Tongue (tissue), 3 donors: ENCODE measurements at places on chromosomes 4 and X. TPM values are rescaled to one million over a fixed set of nuclear protein-coding genes. Genes with fewer than 3 reads are reported as not detected.

- peak; percentile 54 for DNase-seq
Observed at GRCh38 chr4:88759039-88759894, 61.6 kb upstream of the NAP1L5 start.

- no peak for DNase-seq
Observed at GRCh38 chrX:131987252-131987651, 35.9 kb upstream of the STK26 start.

GRCh38 chr4:41535911-41536371 lies 2.0 kb upstream of the LIMCH1 start:
- DNase-seq: peak; percentile 48

DNA sequence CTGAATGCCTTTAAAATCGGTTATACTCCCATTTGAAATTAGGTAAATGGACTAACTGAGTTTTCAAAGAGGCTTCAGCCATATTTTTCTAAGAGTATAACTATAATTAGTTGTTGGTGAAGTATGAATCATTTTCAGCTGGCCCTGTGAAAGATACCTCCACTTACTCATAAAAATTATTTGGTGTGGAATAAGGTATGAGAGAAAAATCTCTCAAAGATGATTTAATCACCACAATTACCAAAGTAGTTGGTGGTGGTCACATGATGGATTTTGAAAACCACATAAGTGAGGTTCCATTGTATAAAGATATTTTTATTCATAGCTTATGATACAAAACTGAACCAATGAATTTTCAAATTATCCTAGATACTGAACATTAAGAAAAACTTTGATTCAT lies 9.0 kb upstream of the KLHL2 start:
- DNase-seq: no peak

- DNase-seq: no peak
Observed at GRCh38 chrX:2463973-2464676, 36.7 kb downstream of the DHRSX start.

DNA sequence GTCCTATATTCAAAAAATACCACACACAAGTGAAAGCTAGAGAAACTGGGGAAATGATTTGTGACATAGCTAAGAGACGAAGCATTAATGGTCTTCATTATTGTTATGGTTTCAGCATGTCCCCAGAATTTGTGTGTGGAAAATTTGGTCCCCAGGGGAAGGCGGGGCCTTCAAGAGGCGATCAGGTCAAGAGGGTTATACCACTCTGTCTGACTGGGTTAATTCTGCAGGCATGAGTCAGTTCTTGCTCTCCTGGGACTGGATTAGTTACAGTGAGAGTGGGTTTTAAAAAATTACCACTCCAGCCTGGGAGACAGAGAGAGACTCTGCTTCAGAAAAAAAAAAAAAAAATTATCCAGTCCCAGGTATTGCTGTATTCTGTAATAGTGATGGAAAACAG lies 2.1 kb upstream of the MTNR1A start:
- no peak for DNase-seq

DNA sequence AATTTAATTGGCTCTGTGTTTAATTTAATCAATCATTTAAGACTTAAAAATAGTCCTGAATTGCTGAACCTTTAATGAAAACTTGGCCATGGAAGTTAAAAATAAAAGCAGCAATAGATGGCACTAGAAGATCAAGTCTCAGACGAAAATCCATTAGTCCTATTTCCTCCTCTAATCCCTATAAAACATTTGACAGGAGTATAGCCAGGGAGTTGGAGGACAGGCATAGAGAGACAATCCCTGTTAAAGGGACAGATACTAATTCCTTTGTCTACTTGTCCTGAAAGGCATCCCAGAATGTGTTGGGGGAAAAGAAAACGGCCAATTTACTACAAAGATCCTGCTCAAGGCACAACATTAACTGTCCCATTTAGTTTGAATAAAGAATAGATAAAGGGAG lies 276.3 kb upstream of the TACR3 start:
- DNase-seq: peak; percentile 71

- peak; percentile 71 for DNase-seq
Observed at GRCh38 chrX:22105231-22105630, 73.1 kb downstream of the PHEX start.

DNA sequence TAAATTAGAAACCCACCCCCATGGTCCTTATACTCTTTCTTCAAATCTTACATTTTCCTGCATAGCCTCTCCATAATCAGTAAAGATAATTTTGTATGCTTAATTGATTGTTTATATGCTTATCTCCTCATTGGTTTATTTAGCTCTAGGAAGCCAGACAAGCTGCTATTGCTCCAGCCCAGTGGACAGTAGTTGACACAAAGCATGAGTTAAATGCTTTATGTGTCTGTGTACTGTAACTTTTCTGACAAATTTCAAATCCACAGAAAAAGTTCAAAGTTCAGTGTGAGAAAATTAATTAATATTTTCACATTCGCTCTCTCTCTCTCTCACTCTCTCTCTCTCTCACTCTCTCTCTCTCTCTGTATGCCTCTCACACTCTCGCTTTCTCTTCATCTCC lies 181.7 kb downstream of the GABRB1 start:
- DNase-seq: no peak

DNA sequence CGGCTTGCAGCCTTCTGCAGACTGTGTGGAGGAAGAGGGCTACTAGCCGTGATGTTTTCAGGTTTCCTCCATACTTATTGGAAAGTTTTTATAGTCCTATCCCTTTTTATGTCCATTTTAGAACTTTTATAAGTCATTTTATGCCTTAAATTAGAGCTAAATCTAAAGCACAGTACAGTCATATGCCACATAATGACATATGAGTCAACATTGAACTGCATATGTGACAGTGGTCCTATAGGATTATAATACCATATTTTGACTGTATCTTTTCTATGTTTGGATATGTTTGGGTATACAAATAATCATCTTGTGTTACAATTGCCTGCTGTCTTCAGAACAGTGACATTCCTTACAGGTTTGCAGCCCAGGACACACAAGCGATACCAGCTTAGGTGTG lies 200.2 kb downstream of the SPRY1 start:
- no peak for DNase-seq

GRCh38 chr4:10078481-10079233 lies 37.9 kb downstream of the WDR1 start:
- DNase-seq: no peak

- DNase-seq: no peak
Observed at GRCh38 chr4:31715302-31715701, 995.1 kb downstream of the PCDH7 start.

DNA sequence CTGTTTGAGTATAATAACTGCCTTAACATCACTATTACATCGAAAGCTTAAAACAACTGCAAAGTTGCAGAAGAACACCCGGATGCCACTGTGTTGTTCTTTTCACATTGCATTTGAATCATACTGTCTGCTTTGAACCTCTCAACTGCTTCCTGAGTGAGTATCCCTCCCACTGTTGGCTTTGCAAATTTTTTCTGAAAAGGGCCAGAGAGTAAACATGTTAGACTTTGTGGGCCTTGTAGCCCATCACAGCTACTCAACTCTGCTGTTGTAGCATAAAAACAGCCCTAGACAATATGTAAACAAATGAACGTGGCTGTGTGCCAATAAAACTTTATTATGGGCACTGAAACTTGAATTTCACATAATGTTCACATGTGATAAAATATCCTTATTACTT lies 76.1 kb downstream of the NSG1 start:
- no peak for DNase-seq

DNA sequence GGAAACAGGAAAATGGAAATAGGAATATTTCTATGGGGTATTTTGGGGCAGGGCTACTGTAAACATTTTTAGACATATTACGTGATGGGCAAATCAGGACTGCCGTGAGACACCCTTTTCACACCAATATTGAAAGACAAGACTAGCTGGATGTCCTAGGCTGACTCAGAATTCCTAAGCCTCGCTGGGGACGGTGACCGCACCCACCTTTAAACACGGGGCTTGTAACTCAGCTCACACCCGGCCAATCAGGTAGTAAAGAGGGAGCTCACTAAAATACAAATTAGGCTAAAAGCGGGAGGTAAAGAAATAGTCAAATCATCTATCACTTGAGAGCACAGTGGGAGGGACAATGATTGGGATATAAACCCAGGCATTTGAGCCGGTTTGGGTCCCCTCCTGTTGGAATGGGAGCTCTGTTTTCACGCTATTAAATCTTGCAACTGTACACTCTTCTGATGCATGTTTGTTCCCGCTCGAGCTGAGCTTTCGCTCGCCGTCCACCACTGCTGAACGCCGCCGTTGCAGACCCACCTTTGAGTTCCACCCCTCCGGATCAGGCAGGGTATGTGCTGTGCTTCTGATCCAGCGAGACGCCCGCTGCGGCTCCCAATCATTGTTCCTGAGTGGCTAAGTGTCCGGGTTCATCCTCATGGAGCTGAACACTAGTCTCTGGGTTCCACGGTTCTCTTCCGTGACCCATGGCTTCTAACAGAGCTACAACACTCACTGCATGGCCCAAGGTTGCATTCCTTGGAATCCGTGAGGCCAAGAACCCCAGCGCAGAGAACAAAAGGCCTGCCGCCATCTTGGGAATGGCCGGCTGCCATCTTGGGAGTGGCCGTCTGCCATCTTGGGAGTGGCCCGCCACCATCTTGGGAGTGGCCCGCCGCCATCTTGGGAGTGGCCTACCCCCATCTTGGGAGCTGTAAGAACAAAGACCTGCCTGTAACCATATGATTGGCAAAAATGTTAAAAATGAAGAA lies 152.6 kb downstream of the CRLF2 start:
- no peak for DNase-seq

- DNase-seq: no peak
Observed at GRCh38 chr4:177427192-177427591, 15.0 kb downstream of the AGA start.

DNA sequence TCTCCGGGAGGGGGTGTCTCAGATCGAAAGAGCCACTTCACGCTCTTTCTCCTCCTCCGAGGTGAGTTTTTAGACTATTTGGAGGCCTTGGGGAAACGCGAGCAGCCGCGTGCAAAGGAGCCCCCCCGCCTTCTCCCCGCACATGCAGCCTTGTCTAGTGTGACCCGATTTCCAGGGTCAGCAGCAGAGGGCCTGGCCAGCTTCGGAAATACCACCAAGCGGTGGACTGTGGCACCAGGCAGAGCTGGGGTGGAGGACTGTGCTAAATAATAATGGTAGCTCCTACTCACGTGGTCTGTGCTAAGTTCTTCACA lies 79.3 kb upstream of the BCOR start:
- DNase-seq: no peak

GRCh38 chr4:152087335-152087734 lies 326.5 kb upstream of the GATB start:
- no peak for DNase-seq

DNA sequence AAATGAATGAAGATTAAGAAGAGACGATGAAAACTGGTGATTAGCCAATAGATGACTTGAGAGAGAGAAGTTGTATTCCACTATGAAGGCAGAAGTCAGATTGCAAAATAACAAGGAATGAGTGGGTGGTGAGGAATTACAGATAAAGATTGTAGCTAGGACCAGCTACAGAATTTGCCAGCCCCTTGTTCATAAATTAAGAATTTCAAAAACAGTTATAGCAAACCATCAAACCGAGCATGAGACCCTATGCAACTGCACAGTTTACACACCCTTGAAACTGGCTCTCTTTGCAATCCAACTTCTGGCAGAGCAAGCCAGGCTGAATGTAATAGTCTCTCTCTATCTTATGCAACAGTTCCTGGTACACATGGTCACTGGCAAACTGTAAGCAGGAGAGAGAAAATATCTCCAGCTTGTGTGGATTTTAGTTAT lies 35.2 kb downstream of the STAP1 start:
- DNase-seq: no peak

DNA sequence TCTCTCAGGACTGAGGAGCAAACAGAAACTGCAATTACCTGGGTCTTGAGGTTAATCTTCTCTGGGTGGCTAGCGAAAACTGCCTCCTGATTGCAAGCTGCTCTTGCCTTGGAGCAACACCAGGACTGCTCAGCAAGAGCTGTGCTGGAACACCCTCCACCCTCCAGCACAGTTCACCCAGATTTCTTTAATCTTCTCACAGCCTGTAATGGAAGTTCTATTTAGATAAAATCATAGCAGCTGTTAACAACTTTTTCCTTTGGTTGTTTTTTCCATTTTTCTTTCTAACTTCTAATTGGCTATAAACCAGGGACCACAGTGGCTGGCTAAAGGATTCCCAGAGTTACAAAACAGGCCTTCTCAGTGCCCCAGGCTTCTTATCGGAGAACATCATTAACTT lies 36.3 kb downstream of the OPHN1 start:
- DNase-seq: no peak

DNA sequence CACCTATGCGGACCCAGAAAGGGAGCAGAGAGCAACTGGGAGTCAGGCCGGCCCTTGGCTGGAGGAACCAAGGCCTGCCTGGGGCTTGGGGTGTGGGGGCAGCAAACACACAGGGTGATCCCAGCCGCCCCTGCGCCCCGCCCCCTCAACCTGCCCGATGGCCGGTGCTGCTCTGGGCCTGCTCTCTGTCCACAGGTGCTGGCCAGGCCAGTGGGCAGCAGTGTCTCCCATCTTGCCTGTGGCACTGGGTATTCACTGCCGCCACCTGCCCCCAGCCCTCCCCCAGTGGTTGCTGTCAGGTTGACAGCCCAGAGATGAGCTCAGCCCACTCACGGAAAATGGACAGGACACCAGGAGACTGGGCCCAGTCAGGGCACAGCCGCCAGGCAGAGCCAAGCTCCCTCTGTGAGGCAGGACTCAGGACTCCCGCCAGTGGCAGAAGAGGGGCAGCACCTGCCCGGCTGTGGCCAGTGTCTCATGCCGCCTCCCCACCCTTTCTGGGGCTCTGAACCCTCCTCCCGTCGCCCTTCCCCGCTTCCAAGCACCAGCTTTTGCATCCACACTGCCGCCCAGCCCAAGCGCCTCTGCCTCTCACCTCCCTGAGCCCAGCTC lies 4.7 kb downstream of the NKX1-1 start:
- DNase-seq: no peak

DNA sequence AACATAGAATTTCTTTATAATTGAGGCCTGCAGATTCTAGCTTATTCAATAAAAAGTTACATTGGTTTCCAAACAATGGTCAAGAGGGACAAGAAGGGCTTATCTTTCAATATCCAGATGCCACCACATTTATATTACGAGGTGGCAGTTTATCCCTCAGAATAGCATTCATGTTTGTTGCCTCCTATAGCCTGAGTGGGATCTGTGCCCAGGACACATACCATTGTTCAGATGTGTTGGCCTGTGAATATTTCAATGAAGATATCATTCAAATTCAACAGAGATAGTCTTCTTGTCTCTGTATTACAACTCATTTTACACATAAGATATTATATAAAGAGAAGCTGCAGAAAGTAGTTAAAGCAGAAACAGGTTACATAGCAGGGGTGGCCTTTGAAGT lies 20.5 kb downstream of the GLRB start:
- DNase-seq: no peak

GRCh38 chr4:82865592-82865991 lies 25.4 kb downstream of the SEC31A start:
- no peak for DNase-seq

- DNase-seq: no peak
Observed at GRCh38 chr4:177239477-177239876, 70.2 kb upstream of the NEIL3 start.

The ALB gene
- total RNA-seq: not detected

The SSX3 gene
- not detected for total RNA-seq

The MAGEA2B gene
- not detected for total RNA-seq

The CENPVL2 gene
- not detected for total RNA-seq

The SPANXA1 gene
- not detected for total RNA-seq

The ATP2B3 gene
- total RNA-seq: 0.41 TPM

The TBC1D8B gene
- 13.0 TPM for total RNA-seq

The RTL9 gene
- total RNA-seq: 1.3 TPM
